ENCODE measurements at places on chromosomes 1 and 21.
A peak's percentile ranks its signal among the peaks of the same experiment; 100 is the strongest.

GRCh38 chr1:218247339-218247738, 37.8 kb upstream of the RRP15 start:
- DNase-seq = no peak

DNA sequence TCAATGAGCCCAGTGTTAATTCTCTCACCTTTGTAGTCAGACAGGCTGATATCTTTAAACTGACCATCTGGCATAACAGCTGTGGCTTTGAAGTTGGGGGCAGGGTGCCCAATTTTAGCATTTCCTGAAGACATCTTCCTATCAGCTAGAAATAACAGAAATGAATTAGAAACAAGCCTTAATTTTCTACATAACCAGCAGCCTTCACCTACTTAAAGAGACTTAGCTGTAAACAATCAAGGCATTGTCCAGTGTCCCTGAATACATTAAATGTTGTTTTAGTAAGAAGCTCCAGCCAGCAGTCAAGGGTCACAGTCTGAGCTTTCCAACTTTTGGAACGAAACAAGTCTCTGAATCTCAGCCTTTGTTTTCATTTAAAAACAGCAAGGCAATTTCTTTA, 2.8 kb downstream of the PRDX1 start:
- peak; percentile 27 for DNase-seq

GRCh38 chr1:23224739-23225648, 7.7 kb upstream of the HTR1D start:
- peak; percentile 71 for DNase-seq

- DNase-seq = peak; percentile 93
These were observed 30.3 kb downstream of the PTPRC start for GRCh38 chr1:198669023-198669698.

- no peak for DNase-seq
These were observed 2.6 kb downstream of the IVNS1ABP start for GRCh38 chr1:185314411-185314810.

GRCh38 chr21:46116189-46116775, 18.4 kb downstream of the COL6A2 start:
- no peak for DNase-seq

GRCh38 chr21:41387042-41387819, 25.4 kb downstream of the MX2 start:
- DNase-seq = no peak

GRCh38 chr1:14682941-14683621, 84.6 kb downstream of the KAZN start:
- DNase-seq = peak; percentile 9

DNA sequence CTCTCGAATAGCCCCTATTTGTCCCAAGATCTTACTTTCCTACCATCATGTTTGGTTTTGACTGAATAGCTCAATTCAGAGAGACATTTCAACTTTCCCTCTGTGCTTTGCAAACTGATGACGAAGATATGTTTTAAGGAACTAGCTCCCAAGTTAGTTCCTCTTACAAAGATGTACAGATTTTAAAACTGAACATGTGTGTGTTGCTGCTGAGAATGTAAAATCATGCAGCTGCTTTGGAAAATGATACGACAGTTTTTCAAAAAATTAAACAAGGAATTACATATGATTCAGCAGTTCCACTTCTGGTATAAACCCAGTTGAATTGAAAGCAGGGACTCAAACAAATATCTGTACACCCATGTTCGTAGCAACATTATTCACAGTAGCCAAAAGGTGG, 33.6 kb downstream of the KIF26B start:
- no peak for DNase-seq

DNA sequence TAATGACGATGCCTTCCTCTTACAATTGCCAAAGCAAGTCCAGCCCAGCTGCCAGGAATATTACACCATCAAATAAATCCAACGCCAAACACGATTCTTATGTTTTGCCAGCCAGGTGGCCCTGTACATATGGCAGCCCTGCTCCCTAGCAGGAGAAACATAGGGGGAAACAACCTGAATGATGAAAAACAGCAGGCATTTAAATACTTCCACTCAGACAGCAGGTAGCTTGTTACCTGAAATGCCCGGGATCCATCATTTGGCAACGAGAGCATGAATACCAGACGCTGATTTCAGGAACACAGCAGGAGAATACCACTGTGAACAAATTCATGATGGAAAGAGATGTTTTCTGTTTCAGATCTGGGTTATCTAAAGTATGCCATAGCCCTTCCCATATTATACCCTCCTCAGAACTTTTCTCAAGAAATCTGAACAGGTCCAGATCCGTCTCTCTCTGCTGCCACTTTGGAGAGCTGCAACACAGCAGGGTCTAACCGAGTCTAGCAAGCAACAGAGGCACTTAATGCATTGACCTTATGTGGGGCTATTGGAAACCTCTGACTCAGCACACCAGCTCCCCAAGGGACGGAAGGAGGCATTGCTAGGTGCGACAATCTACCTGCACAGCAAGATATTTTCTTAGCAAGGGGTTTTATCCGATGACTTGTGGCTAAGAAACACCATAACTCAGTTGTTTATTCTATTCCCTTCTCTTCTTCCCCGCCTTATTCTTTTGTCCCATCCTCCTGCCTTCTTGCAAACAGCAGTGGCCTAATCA, 166.3 kb downstream of the BARHL2 start:
- no peak for DNase-seq

- no peak for DNase-seq
These were observed 6.9 kb downstream of the LYST start for GRCh38 chr1:235859789-235860188.

- no peak for DNase-seq
These were observed 73.6 kb downstream of the ROR1 start for GRCh38 chr1:63847308-63847910.

DNA sequence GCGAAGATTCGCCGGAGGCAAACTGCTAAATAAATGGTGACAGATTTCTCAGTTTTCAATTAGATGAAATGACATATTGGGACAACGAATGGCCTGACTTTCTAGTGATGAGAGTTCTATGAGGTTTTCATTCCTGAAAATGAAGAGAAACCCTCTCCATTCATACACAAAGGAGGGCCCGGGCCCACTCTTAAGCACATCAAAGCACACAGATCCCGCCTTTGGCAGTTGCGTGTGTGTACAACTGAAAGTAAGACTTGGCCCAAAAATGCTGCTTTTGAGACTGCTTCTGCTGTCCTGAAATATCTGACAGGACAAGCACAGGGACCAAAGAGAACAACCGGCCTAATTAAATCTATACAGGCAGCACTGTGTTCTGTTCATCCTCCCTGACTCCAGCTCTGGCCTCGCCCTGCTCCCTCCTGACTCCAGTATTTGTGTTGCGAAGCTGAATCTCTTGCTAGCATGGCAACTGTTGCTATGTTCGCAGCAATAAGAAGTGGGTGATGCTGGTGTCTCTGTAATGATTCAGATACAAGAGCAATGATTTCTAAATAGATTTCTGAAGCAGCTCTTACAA, 7.4 kb downstream of the LRRC53 start:
- no peak for DNase-seq

GRCh38 chr1:116711263-116711840, 42.9 kb upstream of the CD2 start:
- DNase-seq = no peak

GRCh38 chr1:50214717-50215116, 106.0 kb downstream of the ELAVL4 start:
- no peak for DNase-seq

DNA sequence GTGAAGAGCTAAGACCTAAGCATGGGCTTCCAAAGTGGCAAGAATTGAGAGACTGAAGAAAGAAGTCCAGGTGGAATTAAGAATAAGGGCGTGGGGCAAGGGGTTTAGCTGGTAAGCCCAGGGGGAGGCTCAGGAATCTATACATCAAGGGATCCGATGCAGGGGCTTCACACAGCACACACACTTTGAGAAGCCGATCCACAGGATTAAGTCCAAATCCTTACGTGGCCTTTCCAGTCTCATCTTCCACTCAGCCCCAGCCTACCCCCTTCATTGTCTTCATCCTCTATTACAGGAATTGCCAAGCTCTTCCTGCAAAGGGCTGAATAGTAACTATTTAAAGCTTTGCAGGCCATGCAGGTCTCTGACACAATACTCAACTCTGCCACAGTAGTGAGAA, 101.3 kb downstream of the TGFBR3 start:
- no peak for DNase-seq

DNA sequence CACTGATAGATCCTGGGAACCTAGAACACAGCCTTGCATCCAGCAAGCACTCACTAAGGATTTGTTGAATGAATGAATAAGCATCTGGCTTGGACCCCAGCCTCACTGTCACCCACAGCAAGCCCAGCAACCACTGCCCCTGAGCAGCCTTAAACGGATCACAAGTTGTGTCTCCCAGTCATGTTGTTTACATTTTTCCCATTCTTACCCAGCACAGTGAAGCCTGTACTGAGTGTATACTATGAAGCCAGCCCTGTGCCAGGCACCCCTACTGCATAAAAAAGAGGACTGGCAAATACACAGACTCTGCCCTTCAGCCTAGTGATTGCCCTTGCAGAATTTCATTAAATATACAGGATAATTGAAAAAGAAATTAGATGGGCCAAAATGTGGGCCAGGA, 30.2 kb downstream of the RRAGC start:
- DNase-seq = peak; percentile 13

- DNase-seq = no peak
These were observed 337.3 kb downstream of the PRDM2 start for GRCh38 chr1:14037101-14037847.

DNA sequence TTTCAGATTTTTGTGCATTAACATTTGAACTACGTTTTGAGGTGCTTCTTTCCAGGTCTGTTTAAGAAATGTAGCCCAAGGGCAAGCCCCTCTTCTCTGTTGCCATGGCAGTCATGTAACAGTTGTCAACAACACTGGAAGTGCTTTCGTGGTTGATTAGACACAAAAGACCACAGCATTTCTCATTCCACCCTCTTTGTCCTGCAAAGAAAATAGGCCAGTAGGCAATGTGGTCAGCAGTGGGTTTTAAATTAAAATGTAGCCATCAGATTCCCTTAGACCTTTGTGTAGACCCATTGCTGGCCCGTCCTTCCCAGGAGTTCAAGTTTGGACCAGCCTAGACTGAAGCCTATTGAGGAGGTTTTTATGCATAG, 35.4 kb downstream of the VANGL1 start:
- DNase-seq = no peak

DNA sequence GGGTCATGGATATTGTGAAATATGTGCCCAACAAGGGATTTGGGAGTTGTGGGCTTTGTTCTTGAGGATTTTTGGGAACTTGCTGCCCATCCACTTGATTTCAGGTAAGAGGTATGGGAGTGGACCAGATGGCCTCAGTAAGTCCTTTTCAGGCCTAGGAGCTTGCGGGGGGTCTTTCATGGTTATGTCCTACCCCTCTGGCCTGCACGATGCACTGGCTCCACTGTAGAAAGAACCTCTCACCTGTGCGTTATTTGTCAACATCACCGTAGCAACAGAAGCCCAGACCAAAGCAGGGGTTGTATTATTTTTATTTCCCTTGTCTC, 8.6 kb downstream of the RIIAD1 start:
- no peak for DNase-seq

DNA sequence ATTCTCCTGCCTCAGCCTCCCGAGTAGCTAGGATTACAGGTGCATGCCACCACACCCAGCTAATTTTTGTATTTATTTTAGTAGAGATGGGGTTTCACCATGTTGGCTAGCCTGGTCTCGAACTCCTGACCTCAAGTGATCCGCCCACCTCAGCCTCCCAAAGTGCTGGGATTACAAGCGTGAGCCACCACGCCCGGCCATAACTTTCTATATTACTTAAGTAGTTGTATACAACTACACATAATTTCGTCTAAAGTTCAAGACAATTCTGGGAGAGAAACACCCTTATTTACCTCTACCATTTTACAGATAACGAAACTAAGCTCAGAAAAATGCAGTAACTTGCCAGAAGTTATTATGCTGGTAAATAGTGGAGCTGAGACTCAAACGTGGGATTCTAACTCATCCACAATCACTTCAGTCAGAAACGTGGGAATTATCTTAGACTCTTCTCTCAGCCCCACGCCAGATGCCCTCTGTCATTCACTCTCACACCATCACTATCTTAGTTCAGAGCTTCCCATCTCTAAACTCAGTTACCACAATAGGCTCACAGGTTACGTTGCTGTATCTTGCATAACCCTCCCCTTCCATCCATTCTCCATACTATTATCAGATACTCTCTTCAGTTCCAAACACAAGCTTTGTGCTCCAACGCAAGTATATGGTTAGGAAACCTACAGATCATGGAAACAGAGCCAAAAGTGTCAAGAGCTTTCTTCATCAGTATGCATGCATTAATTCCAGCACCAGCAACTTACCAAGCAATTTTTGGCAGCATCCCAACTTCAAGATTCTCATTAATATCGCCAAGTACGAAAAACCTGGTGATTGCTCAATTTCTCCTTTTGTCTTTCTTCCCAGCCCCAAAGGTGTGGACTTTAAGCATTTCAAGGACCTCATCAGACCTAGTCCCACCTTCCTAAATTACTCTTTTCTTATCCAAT, 69.3 kb downstream of the RERE start:
- DNase-seq = peak; percentile 46

GRCh38 chr21:16304174-16305095, 574.7 kb downstream of the USP25 start:
- DNase-seq = no peak

GRCh38 chr1:201251851-201252430, 31.4 kb upstream of the PKP1 start:
- no peak for DNase-seq

DNA sequence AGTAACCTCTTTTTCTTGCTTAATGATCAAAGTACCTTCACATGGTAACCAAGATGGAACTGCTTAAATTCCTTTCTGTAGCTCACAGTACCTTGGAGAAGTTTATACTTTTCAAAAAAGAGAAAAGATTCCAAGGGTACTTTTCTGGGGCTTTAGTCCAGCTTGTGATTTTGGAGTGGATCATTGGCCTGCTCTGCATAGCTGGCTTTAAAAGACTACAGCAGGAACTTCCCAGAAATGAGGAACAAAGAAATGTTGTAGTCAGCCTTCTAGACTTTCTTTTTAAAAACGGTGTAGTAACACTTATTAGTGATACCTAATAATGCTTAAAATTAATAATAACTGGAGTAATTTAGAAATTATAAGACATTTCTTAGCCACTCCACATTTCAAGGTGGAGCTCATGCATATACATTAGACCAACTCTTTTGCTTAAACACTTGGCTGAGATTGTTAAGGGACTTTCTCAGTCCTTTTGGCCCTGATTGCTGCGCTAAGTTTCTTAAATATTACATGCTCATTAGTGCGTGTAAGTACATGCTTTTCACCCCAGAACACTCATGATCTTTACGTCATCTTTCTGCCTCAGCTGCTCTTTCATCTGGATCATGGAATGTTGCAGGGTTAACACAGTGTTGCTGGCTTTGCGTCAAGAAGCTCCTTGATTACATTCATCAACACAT, 57.3 kb downstream of the SDCCAG8 start:
- DNase-seq = no peak

- no peak for DNase-seq
These were observed 13.2 kb upstream of the SCYL3 start for GRCh38 chr1:169906938-169907337.

- peak; percentile 87 for DNase-seq
These were observed 16.4 kb upstream of the CPT2 start for GRCh38 chr1:53180226-53180625.

GRCh38 chr1:57963581-57963980, 539.7 kb upstream of the DAB1 start:
- no peak for DNase-seq

Measured in fibroblast of villous mesenchyme (primary cell).